Chondrocyte (in vitro differentiated cells): ENCODE measurements at places on chromosomes 2 and 18. TPM values are rescaled to one million over a fixed set of nuclear protein-coding genes. Genes with fewer than 3 reads are reported as not detected.

Gene GKN1
- total RNA-seq = 0.37 TPM in 1 of 3 replicates, not detected in the others

Gene TIMM21
- 22.7 to 39.7 TPM (median 23.8 TPM) in 3 replicates for total RNA-seq

Gene ELOA2
- total RNA-seq = not detected in 3 replicates

Gene SPTBN1
- total RNA-seq = 275 to 297 TPM (median 293 TPM) in 3 replicates

Gene ZNF804A
- total RNA-seq = not detected in 3 replicates

Gene ANKRD23
- 1.9 to 4.4 TPM (median 3.2 TPM) in 3 replicates for total RNA-seq

Gene ADRA2B
- total RNA-seq = 0.07 TPM in 1 of 3 replicates, not detected in the others

Gene EFEMP1
- total RNA-seq = 9.5 to 39.6 TPM (median 38.6 TPM) in 3 replicates

Gene MC4R
- not detected in 3 replicates for total RNA-seq

Gene DYNAP
- total RNA-seq = not detected in 3 replicates

Gene RANBP2
- 48.8 to 67.6 TPM (median 52.7 TPM) in 3 replicates for total RNA-seq

Gene KHK
- 1.2 to 1.9 TPM (median 1.3 TPM) in 3 replicates for total RNA-seq

Gene TMEM182
- total RNA-seq = 4.2 to 6.0 TPM (median 5.1 TPM) in 3 replicates

Gene TMEM247
- not detected in 3 replicates for total RNA-seq

DNA sequence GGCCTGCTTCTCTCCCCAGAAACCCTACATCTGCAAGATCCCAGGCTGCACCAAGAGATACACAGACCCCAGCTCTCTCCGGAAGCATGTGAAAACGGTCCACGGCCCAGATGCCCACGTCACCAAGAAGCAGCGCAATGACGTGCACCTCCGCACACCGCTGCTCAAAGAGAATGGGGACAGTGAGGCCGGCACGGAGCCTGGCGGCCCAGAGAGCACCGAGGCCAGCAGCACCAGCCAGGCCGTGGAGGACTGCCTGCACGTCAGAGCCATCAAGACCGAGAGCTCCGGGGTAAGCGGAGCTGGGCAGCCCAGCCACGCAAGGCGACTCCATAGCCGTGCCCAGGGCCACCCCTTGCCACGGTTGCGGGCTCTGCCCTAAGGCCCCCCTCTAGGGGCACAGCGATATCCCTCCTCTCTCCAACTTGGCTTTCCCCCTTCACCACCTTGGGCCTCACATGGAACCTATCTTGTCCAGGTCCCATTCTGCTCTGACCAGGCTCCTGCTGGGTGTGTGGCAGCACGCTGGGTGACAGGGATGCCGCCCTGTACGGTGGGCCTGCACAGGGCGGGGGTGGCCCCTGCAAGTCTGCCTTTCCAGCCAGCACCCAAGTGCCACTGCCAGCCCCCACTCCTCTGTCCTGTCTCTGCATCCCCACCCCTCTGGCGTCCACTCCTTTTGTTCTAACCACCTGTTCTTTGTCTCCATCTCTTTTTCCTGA is 248.9 kb downstream of the GLI2 start:
- H3K4me3 ChIP-seq = no peak overlapping the region
- peak; percentile 77 for DNase-seq
- no peaks in the 10 kb centered on the region for H3K27me3 ChIP-seq
- H3K36me3 ChIP-seq = peaks cover 44% of the 10 kb centered on the region
- no peak overlapping the region for H3K27ac ChIP-seq
- peaks cover 19% of the 10 kb centered on the region for H3K4me1 ChIP-seq

GRCh38 chr18:79481046-79481790 is 85.5 kb downstream of the NFATC1 start:
- H3K27ac ChIP-seq = no peak overlapping the region
- no peak overlapping the region for H3K4me3 ChIP-seq
- H3K27me3 ChIP-seq = peaks cover 2% of the 10 kb centered on the region
- peak; percentile 62 for DNase-seq
- no peaks in the 10 kb centered on the region for H3K36me3 ChIP-seq

DNA sequence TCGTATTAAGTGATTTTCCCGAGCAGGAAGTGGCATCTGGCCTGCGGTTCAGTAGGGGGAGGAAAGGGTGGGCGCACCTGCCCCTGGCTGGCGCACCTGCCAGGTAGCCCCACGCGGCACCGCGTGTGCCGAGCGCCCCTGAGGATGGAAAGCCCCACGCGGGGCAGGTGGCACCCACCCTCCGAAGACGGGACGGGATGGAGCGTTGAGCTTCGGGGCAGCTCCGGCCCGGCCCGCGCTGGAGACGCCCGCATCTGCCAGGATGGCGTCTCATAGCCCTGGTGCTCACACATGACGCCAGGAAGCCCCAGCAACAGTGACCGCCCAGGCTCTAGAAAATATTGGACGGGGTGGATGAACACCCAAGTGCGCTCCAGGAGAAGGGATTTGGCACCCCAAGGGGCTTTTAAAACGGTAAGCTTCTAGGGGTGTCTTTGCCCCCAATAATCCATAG is 2.5 kb upstream of the NFATC1 start:
- H3K27ac ChIP-seq = peak overlapping the region; percentile 98
- peak overlapping the region; percentile 69 for H3K4me3 ChIP-seq
- peaks cover 10% of the 10 kb centered on the region for H3K4me1 ChIP-seq

- peaks cover 43% of the 10 kb centered on the region for H3K4me1 ChIP-seq
- H3K4me3 ChIP-seq = no peak overlapping the region
- H3K27ac ChIP-seq = peak overlapping the region; percentile 73
- no peak for DNase-seq
- no peaks in the 10 kb centered on the region for H3K27me3 ChIP-seq
- H3K36me3 ChIP-seq = no peaks in the 10 kb centered on the region
Measured at GRCh38 chr18:6781796-6782195, 52.3 kb downstream of the ARHGAP28 start.

GRCh38 chr2:28681606-28682005 is 70.0 kb upstream of the PPP1CB start:
- no peaks in the 10 kb centered on the region for H3K36me3 ChIP-seq
- peaks cover 53% of the 10 kb centered on the region for H3K4me1 ChIP-seq
- H3K27ac ChIP-seq = peak overlapping the region; percentile 77
- no peaks in the 10 kb centered on the region for H3K27me3 ChIP-seq
- no peak overlapping the region for H3K4me3 ChIP-seq

GRCh38 chr2:120770641-120771040 is 35.0 kb downstream of the GLI2 start:
- DNase-seq = peak; percentile 74
- peak overlapping the region; percentile 93 for H3K27ac ChIP-seq
- no peaks in the 10 kb centered on the region for H3K36me3 ChIP-seq
- H3K4me3 ChIP-seq = no peak overlapping the region
- H3K4me1 ChIP-seq = peaks cover 71% of the 10 kb centered on the region

GRCh38 chr2:239985356-239985755 is 39.8 kb downstream of the NDUFA10 start:
- no peaks in the 10 kb centered on the region for H3K4me1 ChIP-seq
- H3K36me3 ChIP-seq = peaks cover 57% of the 10 kb centered on the region
- DNase-seq = no peak
- H3K4me3 ChIP-seq = no peak overlapping the region
- no peak overlapping the region for H3K27ac ChIP-seq
- no peaks in the 10 kb centered on the region for H3K27me3 ChIP-seq

DNA sequence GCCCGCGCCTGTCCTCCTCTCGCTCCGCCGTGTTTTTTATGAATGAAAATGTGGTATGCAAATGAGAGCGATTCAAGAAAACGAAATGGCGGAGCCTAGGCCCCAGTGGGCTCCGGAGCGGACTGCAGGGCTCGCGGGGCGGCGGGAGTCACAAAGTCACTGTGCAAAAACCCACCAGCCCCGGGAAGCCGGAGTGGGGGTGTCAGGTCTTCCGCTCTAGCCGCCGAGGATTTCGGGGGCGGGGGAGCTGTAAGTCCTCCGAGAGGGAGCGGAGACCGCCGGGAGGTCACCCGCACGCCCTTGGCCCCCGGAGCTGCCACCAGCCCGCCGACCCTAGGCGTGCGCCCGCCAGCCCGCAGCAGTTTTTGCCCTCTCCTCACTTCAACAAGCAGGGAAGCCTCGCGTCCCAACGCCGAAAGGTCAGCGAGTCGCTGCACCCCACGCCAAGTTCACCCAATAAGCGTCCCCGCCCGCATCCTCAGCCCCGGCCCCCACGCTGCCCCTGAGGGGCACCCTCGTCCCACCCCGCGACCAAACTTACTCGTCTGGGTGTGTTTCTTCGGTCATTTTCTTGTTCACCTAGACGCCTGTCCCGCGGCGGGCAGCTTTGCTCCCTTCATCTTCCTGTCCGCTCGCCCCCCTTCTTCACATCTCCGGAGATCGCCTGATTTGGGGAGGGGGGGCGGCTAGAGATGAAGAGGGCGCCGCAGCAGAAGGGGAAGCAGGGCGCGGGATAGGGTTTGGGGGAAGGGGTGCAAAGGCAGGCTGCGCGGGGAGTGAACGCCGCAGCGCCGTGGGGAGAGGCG is 775 bp downstream of the SPRED2 start:
- H3K27me3 ChIP-seq = no peaks in the 10 kb centered on the region
- peak overlapping the region; percentile 93 for H3K27ac ChIP-seq
- H3K4me1 ChIP-seq = peaks cover 18% of the 10 kb centered on the region
- peak; percentile 89 for DNase-seq
- peak overlapping the region; percentile 91 for H3K4me3 ChIP-seq

GRCh38 chr2:14749884-14750283 is 117.4 kb downstream of the LRATD1 start:
- no peak overlapping the region for H3K4me3 ChIP-seq
- no peak overlapping the region for H3K27ac ChIP-seq
- no peaks in the 10 kb centered on the region for H3K4me1 ChIP-seq
- H3K36me3 ChIP-seq = no peaks in the 10 kb centered on the region
- no peaks in the 10 kb centered on the region for H3K27me3 ChIP-seq

DNA sequence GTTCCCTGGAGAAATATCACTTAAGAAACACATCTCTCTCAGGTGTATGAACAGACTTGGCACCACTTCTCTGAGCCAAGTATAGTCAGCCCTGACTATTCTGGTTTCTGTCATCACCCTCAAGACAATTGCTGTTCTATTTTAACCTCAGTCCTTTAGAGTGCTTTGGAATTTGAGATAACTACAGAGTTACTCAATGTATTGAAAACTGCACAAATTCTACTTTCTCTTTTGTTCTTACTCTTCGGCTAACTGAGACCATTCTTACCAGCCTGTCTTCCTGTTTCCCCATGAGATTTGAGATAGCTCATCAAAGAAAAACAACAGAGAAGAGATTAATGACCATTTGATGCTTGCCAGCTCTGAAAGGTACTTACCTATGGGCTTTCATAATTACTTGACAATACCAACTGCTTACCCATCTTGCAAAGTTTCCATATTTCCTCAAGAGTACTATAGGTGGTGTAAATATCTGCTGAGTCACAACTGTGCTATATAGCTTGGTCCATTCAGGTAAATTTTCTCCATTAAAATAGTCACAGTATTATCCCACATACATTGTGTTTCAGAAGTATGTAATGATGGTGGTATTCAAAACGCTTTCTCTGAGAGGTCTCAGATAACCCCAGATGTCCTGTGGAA is 467.5 kb upstream of the CHST9 start:
- no peaks in the 10 kb centered on the region for H3K27me3 ChIP-seq
- DNase-seq = no peak
- H3K36me3 ChIP-seq = no peaks in the 10 kb centered on the region
- no peak overlapping the region for H3K27ac ChIP-seq
- peaks cover 52% of the 10 kb centered on the region for H3K4me1 ChIP-seq
- H3K4me3 ChIP-seq = no peak overlapping the region

- no peaks in the 10 kb centered on the region for H3K36me3 ChIP-seq
- no peak for DNase-seq
Measured at GRCh38 chr2:2173633-2174032, 157.4 kb downstream of the MYT1L start.

- peak overlapping the region; percentile 5 for H3K27ac ChIP-seq
- no peak overlapping the region for H3K4me3 ChIP-seq
- no peaks in the 10 kb centered on the region for H3K27me3 ChIP-seq
Measured at GRCh38 chr2:63866009-63866709, 24.5 kb downstream of the UGP2 start.

GRCh38 chr2:11042841-11043240 is 112.4 kb upstream of the SLC66A3 start:
- no peak overlapping the region for H3K4me3 ChIP-seq
- H3K27me3 ChIP-seq = peaks cover 16% of the 10 kb centered on the region
- H3K4me1 ChIP-seq = no peaks in the 10 kb centered on the region

DNA sequence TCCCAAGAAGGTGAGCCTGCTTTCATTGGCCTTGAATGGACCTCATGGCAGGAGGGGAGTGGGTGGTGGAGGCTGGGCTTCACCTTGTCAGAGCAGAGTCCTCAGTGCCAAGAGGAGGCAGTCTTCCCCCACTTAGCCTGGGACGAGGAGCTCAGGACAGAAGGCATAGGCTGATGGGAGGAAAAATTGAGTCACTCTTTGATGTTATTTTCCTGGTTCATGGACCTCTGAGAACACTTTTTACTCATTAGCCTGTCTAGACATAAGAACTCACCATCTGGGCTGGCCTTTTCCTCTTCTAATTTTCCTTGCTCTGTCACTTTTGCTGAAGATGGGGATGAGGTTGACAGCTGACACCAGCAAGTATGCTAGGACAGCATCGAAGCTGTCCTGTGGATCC is 225.7 kb upstream of the TNP1 start:
- no peak for DNase-seq
- H3K4me3 ChIP-seq = no peak overlapping the region
- peak overlapping the region; percentile 87 for H3K27ac ChIP-seq
- no peaks in the 10 kb centered on the region for H3K36me3 ChIP-seq
- peaks cover 23% of the 10 kb centered on the region for H3K4me1 ChIP-seq

DNA sequence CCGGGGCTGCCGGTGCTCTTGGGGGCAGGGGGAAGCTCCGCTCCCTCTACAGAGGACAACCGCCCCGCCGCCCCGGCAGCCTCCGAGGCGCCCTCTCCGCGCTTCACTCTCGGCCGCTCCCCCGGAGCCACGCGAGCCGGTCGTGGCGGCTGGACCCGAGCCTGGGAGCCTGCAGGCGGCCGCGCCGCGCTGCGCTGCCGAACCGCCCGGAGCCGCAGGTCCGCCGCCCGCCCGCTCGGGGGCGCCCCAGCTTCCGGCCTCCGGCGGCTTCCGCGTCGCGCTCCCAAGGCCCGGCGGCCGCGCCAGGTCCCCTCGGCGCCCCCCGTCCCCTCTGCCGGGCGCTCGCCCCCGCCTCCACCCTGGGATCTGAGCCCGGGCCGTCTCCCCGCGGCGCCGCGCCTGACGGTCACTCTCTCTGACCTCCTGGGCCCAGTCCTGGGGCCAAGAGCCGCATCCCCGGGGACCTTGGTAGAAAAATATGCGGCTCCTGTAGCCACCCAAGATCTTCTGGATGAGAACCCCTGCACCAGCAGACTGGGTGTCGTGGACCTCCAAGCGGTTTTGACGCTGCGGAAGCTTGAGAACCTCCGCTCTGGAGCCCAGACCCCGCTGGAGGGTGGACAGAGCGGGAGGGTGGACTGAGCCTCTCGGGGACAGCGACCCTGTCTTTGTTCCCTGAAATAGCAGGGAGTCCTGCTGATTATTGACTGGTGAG is 44.3 kb downstream of the SERTAD2 start:
- no peak for DNase-seq
- H3K4me1 ChIP-seq = peaks cover 25% of the 10 kb centered on the region
- no peaks in the 10 kb centered on the region for H3K27me3 ChIP-seq

GRCh38 chr2:230184727-230185578 is 34.8 kb downstream of the SP110 start:
- no peak for DNase-seq
- no peaks in the 10 kb centered on the region for H3K27me3 ChIP-seq
- H3K4me3 ChIP-seq = no peak overlapping the region
- H3K36me3 ChIP-seq = peaks cover 24% of the 10 kb centered on the region

DNA sequence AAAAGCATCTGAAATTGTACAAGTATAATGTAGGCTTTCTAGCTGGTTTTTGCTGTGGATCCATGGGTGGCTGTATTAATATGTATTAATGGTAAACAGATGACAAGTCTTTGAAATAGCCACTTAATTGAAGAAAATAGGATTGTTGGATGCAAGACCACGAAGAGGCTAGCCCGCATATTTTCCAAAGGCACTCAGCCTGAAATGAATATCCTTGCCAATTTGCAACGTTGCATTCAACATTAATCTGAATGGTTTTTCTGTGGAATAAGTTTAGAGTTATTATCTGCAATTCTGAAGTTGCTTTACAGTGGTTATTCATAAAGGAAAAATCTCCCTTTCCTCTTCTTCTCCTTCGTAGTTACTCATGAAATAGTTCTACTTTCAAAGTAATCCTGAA is 86.2 kb upstream of the SPATS2L start:
- DNase-seq = no peak
- peaks cover 23% of the 10 kb centered on the region for H3K4me1 ChIP-seq
- no peaks in the 10 kb centered on the region for H3K36me3 ChIP-seq
- no peaks in the 10 kb centered on the region for H3K27me3 ChIP-seq
- H3K27ac ChIP-seq = no peak overlapping the region
